ENCODE measurements at places on chromosomes 11 and 22.
A peak's percentile ranks its signal among the peaks of the same experiment; 100 is the strongest.

DNA sequence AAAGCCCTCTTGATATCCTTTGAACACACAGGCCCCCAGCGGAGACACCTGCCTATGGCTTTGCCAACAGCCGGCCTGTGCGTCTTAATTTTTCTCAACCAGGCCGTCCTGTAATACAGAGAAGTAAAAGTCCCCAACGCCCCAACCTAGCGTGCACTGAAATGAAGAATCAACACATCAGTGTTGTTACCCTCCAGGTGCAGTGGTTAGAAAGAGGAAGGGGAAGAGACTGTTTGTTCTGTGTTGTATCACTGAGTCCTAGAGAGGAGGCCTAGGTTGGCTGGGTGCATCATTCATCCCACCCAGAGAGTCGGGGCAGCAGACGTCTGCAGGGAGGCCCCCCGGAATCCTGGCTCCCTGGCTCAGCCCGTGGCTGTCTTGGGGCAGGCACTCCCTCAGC lies 25.7 kb downstream of the SGSM1 start:
- no peak for DNase-seq

DNA sequence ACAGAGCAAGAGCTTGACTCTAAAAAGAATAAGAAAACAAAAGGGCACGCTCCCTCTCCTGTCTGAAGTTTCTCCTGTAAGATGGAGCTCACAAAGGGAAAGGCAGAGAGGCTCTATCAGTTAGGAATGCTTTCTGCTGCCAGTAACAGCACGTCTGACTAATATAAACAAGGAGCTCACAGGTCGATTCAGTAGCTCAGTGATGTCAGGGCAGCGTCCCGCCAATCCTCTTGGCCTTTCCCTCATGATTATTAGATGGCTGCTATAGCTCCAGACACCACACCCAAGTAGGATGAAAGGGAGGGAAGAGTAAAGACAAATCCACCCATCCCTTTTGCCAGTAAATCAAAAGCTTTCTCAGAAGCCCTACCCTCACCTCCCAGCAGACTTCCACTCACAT lies 51.3 kb upstream of the HMGXB4 start:
- peak; percentile 39 for DNase-seq

DNA sequence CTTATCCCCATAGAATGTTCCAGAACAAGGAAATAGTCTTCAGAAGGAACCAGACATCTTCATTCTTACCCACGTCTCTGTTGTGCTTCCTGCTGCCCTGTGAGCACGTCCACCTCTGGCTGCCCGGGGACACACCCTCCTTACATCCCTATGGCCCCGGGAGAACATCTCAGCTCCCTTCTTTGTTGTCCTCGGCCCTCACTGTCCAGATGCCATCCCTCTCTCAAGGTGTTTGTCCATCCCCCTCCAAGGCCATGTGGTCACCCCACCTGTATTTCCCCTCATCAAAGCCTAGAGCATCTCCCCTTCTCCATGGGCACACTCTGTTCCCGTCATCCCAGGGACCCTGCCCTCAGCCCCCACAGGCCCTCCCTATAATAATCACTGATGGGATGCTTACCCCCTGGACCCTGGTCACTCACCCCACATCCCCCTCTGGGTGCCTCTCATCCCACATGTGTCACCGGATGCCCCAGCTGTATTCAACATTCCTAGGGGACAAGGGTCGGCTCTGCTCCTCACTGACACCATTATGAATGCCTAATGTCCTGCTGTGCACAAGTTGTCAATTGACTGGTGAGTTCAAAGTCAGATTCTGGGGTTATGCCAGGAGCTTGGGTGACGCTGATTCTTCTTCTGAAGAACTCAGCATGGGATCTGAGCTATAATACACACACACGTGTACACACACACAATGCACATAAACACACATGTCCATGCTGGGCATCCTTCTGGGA lies 28.8 kb downstream of the IGLL5 start:
- DNase-seq = no peak

DNA sequence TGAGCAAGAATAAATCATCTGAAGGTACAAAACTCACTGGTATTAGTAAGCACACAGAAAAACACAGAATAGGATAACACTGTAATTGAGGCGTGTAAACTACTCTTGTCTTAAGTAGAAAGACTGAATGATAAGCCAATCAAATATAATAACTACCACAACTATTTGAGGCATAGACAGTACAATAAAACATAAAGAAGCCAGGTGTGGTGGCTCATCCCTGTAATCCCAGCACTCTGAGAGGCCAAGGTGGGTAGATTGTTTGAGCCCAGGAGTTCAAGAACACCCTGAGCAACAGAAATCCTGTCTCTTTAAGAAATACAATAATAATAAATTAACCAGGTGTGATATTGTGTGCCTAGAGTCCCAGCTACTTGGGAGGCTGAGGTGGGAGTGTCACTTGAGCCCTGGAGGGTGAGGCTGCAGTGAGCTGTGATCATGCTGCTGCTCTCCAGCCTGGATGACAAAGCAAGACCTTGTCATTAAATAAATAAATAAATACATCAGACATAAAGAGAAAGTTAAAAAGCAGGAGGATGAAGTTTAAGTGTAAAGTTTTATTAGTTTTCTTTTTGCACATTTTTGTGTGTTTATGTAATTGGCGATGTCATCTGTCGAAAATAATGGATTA lies 390.6 kb downstream of the DYNC2H1 start:
- no peak for DNase-seq

- DNase-seq = no peak
These were observed 68.9 kb downstream of the BMAL1 start for GRCh38 chr11:13346470-13346869.
